ENCODE measurements at places on chromosomes 2 and 18.

- DNase-seq, result no peak
These were observed 39.4 kb upstream of the EFHD1 start for GRCh38 chr2:232593982-232594381.

- DNase-seq, result no peak
These were observed 27.7 kb downstream of the GALNT1 start for GRCh38 chr18:35609236-35609635.

DNA sequence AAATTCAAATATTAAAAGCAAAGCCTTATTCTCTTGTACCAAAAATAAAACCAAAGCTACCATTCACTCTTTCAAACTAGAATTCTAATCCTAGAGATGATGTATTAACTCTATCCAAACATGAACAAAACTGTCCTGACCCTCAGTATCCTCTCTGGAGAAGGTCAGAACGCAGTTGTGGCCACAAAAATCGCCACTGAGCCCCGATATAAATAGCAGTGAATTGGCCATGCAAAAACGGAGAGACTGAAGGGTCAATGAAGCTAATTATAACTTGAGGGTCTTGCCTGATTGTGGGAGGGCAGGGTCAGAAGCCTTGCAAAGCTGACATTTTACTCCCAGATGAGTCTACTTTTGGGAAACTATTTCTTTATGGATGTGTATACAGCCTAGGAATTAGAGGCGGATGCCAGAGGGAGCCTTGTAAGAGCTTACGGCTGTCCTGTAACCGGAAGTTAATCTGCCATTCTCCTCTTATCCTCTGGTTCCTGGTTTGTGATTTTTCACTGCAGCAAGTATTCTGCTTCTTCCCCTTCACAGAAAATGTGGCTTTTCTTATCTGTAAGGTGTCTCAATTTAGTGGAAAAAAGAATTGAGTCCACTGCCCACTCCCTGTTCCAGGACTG, 28.1 kb downstream of the CAVIN2 start:
- DNase-seq, result no peak

GRCh38 chr2:74201596-74201995, 3.2 kb downstream of the MTHFD2 start:
- no peak for DNase-seq

GRCh38 chr2:220528180-220528675, 900.8 kb downstream of the SLC4A3 start:
- no peak for DNase-seq

- no peak for DNase-seq
These were observed 175.2 kb upstream of the SPATS2L start for GRCh38 chr2:200131307-200131706.

- DNase-seq, result no peak
These were observed 424.4 kb upstream of the RGPD4 start for GRCh38 chr2:107402330-107402729.

DNA sequence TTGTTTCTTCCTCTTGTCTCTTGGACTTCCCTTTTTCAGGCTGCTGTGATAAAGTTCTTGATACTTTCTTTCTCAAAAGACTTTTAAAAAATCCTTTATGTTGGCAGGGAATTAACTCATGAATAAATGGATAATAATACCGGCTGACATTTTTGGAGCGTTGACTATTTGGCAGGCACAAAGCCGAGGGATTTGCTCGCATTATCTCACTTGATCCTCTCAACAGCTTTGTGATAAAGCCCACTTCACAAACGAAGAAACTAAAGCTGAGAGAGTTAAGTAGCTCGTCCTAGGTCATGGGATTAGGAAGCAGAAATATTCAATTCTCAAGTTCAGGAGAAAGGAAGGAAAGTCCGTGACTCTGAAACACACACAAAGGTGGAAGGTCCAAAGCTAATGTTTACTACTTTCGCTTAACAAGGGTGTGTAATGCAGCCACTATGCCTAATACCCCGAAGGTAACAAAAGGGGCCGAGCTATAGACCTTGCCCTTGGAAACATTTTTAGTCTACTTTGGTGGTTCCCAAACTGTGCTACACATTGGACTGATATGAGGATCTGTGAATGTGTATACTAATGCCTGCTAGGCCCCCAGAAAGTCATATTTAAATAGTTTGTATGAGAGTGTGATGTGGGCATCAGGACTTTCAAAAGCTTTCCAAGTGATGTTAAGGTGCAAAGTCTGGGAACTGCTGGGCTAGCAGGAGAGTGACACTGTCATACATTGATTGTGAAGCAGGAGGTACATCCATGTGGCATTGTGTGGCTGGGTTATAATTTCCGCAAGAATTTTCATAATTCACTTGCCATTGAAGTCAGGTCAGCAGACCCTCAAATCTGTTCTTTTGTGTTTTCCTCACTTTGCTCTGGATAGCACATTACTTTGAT, 508.4 kb downstream of the PLCL1 start:
- DNase-seq, result no peak

DNA sequence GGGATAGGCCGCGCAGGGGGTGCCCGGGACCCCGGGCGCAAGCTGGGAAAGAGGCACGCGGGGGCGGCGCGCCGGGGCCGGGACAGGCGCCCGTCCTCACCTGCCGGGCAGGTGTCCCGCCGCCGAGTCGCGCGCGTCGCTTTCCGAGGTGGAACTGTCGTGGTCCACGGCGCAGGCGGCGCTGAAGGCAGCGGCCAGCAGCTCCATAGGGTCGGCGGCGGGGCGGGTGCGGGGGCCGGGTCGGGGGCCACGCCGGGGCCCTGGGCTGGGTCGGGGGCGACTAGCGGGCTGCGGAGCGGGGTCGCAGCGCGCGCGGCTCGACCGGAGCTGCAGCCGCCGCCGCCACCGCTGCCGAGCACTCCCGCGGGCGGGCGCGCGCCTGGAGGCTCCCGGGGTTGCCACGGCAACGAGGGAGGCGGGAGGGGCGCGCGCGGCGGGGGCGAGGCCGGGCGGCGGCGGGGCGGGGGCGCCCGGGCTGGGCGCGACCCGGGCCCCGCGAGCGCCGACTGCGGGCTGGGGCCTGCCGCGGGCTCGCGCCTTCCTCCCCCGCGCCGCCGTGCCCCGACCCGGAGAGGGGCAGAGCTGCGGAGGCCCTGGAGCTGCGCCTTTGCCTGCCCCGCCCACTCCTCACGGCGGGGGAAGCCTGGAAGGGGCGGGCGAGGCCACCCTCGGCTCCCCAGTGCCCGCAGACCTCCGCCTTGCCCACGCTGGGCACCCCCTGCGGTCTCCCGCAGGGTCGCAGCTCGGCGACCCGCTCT, 57.9 kb downstream of the SNORC start:
- DNase-seq, result no peak

GRCh38 chr2:191127235-191127634, 23.6 kb downstream of the STAT4 start:
- no peak for DNase-seq

GRCh38 chr2:177325554-177325953, 61.0 kb upstream of the NFE2L2 start:
- DNase-seq, result no peak

DNA sequence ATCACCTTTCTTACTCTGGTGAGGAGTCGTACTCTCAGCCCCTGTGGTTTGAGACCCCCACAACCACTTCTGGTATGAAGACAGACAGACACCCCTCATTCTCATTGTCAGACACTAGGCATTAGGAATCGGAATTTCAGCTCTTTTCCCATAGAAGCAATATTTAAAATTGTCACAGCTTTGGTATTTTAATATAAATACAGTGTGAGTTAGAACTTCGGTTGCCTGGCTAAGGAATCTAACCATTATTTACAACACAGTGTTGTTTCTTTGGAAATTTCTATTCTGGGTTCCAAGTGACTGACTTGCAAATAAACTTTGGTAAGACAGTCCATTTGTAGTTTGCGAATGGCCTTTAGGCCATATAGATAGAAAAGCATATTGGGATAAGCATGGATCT, 318.1 kb downstream of the PARD3B start:
- DNase-seq, result no peak

DNA sequence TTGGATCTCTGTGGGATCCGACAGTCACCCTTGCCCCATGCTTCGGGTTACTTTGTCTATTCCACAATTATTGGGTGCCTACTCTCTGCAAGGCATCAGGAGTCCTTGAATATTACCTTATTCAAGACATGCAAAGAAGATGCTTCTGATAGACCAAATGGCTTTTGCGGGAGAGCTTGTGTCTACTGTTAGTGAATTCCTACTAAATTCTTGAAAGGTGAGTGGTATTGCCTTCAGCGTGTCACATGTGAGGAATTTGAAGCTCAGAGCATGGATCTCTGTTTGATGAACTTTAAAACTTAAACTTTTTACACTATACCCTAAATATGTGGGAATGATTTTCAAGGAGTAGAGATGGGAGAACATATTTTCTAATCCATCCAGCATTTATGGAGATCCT, 184.4 kb downstream of the LTBP1 start:
- no peak for DNase-seq

DNA sequence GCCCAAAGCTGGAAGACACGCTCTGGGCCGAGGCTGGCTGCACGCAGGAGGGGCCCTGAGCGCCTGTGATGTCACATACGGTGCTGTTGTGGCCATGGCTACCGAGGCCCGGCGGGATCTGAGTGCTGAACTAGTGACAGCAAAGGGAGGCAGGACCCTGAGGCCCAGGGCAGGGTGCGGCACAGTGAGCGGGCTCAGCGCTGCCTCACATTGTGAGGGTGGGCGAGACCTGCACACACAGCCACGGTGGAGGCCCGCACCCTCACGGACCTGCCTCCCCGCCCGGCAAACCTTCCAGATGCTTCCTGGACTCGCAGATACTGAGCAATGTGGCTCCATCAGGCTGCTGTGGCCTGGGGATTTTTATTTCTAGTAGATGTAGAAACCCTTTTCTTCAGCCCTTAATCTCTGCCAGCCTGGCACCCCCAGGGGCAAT, 133.8 kb upstream of the CTDP1 start:
- peak; percentile 46 for DNase-seq

DNA sequence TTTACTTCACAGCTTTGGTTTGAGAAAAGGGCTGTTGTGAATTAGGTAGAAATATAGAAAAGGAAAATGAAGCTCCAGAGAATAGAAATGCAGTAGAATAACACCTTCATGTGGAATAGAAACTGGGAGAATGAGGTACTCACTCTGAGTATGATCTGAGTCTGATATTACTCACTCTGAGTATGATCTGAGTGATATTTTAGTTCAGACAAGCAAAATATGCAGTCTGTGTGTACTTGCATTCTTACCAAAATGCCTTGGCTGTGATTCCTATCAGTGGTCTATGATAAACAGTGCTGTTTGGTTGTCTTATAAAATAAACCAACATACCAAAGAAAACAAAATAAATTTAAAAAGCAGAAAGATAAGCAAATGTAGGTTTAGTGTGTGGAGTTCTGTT, 487.6 kb downstream of the THSD7B start:
- DNase-seq, result no peak

- DNase-seq, result no peak
These were observed 246.9 kb upstream of the TANK start for GRCh38 chr2:160913323-160913722.

DNA sequence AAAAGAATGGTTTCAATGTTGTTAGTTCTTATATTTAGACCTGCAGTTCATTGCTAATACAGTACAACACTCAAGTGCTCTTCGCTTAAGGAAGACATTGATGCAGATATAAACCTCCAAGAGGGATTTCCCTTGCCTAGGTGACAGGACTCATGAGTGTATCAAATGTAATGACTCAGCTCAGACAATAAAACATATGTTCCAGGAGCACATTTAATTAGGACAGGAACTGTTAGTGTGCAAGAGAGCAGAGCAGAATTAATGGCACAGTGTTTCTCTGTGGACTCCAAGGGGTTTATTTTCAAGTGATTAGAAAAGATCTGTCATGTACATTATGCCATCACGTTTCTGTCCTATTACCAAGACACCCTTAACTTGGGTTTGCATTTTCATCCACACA, 375.0 kb downstream of the LRRTM4 start:
- DNase-seq, result no peak

- DNase-seq, result peak; percentile 69
These were observed 51.9 kb downstream of the SLC4A1AP start for GRCh38 chr2:27715318-27716210.

DNA sequence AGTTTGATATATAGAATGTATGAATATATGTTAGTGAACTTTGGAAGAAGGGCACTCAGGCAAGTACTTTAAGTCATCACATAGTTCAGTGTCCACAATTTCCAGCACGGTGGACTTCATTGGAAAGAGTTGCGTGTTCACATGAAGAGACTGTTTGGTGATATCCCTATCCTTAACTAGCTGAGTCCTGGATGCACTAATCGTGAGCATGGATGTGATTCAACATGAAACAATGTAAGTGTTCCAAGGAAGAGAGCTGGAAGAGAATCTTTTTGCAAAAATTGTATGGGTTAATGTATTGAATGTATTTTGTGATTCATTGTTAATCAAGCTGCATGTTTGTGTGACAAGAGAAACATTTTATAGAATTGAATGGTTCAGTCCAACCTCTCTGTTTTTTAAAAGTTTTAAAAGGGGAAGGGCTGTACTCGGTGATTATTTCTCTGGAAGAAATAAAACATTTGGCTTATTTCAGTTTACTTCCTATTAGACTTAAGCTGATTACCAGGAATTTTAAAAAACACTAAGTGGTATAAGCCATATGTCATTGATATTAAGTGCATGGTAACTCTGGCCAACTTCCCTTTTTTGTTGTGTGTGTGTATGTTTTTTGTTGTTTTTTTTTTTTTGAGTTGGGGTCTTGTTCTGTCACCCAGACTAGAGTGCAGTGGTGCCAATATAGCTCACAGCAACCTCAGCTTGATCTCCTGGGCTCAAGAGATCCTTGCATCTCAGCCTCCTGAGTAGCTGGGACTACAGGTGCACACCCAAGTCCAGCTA, 8.6 kb downstream of the XRCC5 start:
- no peak for DNase-seq

GRCh38 chr2:69095305-69095704, 82.3 kb downstream of the ANTXR1 start:
- no peak for DNase-seq

- DNase-seq, result no peak
These were observed 103.0 kb upstream of the FBXO11 start for GRCh38 chr2:48009256-48009655.

DNA sequence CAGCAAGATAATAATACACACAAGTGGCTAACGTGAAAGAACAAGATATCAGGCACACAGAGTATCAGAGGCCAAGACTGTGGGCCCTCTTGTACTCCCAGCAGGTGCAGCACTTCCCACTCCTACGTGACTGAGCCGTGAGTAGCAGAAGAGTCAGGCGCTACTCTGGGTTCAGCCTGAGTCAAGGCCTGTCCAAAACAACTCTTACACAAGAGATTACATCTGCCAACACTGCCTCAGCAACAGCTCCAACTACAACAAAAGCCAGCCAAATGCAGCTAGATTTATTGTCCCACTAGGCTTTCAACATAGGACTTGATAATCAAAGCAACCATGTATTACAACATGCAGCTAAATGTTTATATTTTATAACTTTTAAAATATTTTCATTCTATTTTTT, 56.2 kb downstream of the ITSN2 start:
- DNase-seq, result no peak

DNA sequence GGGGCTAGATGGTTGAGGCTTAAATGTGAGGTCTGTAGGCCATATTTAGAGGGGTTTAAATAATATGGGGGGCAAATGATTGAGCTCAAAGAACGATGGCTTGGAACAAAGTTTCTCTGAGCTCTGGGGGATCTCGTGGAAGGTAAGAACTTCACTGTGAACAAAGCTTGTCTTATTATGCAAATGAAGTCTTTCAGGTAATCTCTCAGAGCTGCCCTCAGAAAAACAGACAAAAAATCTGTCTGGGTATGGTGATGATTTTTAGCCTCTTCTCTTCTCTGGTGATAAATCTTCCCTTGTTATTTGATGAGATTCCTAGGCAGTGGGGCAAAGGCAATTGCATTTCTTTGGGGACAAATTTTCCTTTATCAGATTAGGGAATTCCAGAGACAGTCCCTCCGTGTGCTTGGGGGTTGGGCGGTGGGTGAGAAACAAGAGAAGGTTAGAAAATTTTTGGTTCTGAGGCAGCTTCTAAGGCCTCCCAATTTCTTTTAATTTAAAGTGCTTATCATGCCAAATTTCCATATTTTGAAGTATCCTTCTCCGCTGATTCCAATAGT, 760.4 kb downstream of the TSN start:
- DNase-seq, result no peak

All from activated CD8-positive, alpha-beta memory T cell treated with anti-CD3 and anti-CD28 coated beads for 24 hours (primary cell).